Activated naive CD4-positive, alpha-beta T cell (primary cell): ENCODE measurements at places on chromosomes 4 and X.

DNA sequence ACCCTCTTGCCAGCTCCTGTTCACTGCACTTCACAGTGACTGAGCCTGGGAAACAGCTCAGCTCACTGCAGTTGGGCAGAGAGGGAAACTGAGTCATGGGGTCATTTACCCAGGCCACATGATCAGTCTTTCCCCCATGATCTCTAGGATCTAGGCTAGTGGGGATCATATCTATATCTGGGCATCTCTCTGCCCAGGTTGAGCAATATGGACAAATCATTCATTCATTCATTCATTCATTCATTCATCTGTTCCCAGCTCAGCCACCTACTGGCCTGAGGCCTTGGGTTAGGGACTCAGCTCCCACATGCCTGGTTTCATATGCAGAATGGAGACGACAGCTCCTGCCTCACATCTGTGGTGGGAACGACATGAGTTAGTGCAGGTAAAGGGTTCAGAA, 45.3 kb upstream of the HMX1 start:
- DNase-seq: no peak

DNA sequence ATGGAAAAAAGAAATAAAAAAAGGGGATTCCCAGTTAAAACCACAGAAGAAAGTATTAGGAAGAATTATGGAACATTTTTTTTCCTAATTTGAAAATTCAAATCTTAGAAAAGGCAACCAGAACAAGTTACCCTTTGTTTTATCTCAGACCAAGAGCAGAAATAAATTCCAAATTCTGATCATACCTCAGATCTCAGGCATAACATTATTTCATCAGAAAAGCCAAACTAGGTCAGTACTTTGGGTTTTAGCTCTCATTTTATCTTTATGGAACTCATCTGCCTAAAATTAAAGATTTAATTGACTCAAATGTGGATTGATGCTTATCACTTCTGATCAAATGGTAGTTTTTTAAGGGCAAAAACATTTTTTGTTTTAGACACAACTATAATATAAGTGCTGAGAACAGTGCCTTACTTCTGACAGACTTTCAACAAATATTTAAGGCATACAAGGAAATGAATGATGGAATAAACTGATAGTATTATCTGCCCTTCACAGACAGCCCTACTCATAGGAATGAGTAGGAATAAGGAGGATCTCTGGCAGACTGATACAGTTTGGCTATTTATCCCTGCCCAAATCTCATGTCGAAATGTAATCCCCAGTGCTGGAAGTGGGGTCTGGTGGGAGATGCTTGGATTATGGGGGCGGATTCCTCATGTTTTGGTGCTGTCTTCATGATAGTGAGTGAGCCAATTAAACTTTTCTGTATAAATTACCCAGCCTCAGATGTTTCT, 245.3 kb upstream of the PITX2 start:
- no peak for DNase-seq

DNA sequence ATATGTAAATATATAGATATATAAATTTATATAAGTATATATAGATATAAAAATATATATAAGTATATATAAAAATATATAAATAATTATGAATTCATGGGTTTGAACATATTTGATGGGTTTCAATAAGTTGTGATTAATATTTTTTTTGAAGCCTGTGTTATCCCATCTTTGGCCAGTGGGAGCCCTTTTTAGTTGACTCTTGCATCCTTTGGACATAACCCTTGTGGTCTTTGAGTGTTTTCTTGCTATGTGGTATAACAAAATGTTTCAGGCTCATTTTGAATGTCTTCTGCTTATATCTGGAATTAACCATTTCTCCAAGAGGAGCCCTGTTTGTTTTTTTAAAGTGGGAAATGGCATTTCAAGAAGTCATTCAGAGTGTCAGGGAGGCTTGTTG, 15.2 kb downstream of the SNX25 start:
- no peak for DNase-seq

DNA sequence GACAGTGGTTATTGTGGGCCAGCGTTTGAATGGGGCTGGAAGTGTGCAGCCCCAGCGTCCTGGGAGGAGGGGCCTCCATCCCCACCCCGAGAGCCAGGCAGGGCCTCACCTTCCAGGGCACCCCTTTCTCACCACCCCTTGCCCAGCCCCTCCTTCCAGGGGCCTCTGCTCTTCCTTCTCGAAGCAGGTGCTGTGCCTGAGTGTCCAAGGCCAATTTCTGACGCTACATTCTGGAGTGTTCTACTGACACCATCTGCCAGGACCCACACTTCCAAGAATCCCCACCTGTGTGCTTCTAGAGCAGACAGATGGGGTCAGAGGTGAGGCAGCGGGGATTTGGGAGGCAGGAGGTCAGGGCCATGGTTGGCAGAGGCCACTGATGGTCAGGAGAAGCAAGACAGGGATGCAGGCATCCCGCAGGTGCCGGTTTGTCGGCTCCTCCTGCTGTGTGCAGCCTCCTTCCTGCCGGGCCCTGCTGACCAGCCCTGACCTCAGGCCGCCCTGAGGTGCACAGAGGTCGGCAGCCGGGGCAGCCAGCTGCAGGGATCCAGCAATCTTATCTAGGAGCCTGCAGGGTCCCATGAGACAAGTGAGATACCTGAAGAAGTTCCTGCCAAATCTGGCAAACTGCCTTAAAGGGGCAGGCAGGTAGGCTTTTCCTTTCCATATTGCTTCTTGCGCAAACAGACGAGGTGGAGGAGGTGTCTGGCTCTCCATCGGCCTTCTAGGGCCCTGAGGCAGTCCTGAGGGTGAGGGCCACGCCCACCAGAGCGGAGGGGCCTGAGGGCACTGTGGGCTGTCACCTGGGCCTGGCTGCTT, 18.8 kb downstream of the MSANTD1 start:
- no peak for DNase-seq

DNA sequence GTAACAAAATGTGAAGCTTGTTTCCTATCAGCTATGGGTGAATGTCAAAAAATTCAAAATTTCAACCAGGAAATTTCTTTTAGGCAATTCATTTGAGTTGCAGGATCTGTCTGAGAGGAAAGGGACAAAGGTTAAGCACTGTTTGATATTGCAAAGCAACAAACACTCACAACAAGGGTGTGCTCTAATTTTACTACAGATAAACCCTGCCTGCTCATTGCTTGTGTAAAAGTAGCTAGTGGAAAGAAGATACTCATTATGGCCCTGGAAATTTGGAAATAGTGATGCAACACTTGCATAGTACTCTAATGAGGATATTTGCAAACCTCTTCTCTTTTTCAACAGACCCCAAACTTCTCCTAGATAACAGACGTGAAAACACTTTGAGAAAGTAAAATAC, 27.1 kb downstream of the FAM47E start:
- no peak for DNase-seq

GRCh38 chr4:119655111-119655837, 26.7 kb upstream of the PDE5A start:
- no peak for DNase-seq

GRCh38 chr4:96525898-96526297, 686.0 kb downstream of the PDHA2 start:
- no peak for DNase-seq

- DNase-seq: no peak
Measured at GRCh38 chr4:66225539-66225938, 555.2 kb upstream of the EPHA5 start.

DNA sequence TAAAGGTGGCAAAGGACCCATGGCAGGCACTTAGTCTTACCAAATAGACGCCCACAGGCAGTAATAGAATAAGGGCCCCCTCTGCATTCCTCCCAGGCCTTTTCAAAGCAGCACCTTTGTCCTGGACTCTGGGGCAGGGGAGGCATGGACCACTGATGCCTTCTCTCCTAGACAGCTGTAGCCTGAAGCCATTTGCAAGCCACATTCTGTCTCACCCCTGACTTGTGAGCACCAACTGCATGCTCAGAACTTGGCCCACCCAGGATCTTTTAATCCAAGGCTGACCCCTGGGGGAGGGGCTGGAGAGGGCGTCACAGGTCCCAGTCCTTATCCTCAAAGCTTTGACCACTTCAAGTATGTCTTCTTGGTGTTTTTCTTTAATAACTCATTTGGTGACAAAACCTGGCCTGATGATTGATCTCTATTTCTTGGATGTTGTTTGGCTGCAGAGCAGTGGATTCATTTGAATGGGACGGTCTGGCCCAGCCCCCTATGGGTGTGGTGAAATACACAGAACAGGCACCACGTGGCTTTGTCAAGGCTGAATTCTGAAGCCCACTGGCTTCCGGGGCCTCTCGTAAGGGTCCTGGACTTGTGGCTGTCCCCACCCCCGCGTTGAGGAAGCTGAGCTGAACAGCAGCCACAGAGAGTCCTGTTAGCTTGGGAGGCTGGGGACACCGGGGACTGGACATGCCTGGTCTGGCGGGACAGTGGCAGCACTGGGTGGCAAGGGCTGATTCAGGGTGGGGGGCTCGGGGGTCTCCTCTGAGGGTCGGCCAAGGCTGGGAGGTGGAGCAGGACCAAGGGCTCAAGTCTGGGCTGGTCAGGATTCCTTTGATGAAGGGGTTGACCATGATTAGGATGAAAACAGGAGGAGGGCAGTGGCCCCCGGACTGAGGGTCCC, 36.6 kb downstream of the ADRA2C start:
- DNase-seq: no peak

DNA sequence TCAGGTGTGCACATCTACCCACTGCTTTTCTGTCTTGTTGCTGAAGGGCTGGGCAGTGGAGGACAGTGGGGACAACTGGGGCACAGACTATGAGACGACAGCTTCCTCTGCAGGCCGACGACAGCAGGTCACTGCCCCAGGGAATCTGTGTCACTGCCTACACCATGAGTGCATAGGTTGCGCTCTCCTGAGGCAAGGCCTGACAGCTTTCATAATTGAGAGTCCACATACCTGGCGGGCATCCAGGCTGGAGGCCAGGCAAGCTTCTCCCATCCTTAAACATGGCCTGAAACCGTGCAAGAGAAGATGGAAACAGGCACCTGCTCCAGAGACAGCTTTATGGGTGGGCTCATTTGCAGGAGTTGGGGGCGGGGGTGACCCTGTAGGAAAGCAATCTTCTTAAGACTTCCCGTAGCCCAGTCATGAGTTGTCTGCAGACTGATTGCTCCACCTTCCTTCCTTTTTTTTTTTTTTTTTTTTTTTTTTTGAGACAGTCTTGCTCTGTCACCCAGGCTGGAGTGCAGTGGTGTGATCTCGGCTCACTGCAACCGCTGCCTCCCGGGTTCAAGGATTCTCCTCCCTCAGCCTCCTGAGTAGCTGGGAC, 2.9 kb downstream of the ANOS1 start:
- no peak for DNase-seq

DNA sequence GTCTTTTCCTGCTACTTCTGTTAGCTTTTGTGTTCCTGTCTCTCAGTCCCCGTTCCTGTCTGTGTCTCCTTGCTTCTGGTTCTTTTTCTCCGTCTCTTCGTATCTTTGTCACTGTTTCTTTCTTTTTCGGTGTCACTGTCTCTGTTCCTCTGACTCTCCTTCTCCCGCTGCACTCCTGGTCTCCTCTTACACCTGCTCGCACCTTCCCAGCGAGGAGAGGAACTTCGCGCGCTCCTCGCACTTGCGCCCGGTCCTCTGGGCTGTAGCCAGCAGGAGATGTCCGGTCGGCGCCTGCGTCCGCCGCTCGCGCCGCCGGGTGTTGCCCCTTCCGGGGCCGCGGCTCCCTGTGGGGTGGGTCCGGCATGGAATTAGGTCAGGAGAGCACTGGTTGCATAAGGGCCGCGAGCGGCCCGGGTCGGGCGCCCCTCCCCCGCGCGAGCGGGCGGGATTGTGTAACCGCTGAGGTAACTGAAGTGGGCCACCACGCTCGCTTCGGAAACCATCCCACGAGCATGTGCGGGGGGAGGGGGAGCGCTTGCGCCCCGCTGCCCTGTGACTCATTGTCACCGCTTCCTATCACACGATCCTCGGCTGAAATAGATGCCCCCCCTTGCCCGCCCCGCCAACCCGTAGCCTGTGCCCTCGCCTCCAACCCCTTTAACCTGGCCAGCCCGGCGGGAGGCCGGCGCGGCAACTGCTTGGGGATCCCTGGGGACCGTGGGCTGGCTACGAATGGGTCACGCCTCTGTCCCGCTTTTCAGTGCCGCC, 1.6 kb downstream of the LONRF3 start:
- DNase-seq: peak; percentile 57

DNA sequence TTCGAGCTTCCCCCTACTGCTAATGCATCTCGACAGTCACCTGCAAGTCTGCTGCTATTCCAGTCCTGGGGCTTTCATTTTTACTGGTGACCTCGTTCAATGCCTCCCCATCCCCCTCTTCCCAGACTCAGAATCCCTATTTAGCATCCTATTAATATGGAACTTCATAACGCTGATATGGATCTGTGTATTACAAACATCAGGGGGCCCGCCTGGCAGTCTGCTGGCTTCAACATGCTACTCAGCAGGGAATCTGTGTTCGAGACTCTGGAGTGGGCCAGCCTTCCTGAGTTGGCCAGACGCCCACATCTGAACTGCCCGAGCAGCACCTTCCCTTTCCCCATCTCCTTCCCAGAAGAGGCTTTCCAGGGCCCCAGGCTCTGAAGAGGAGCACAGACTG, 173.9 kb upstream of the PPARGC1A start:
- no peak for DNase-seq

GRCh38 chrX:46400530-46401443, 144.4 kb downstream of the ZNF674 start:
- DNase-seq: no peak

DNA sequence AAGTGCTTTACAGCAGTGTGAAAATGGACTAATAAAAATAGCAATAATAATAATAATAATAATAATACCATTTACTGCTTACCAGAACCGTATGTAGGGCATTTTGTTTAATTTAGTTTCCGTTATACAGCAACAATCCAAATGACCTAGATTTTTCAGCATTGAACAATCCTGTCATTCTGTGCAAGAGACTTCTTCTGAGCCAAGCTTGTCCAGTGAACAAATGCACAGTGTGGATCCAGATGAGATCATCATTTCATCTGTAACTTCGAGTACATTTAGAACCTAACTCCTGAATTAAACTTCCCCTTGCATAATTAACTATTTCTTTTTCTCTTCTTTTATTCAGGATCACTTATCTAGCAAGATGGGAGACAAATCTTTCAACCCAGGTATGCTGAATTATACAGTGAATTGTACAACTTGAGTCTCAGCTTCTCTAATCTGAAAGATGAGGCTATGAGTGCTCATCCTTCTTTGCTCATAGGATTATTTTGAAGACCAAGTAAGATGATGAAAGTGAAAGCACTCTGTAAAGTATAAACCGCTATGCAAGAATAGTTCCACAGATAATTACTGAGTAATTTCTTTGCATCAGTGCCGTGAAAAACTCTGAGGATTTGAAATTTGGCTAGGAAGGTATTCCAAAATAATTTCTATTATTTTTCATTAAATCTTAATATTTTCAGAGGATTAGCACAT, 6.6 kb downstream of the CLNK start:
- no peak for DNase-seq
